Activated CD8-positive, alpha-beta memory T cell treated with anti-CD3 and anti-CD28 coated beads, Interleukin-2, amount 50 U/mL, for 4 hours (primary cell): ENCODE measurements at places on chromosomes 3 and 15.

- no peak for DNase-seq
Observed at GRCh38 chr15:42788725-42789124, 51.8 kb upstream of the CDAN1 start.

GRCh38 chr3:59605318-59605717 is 555.5 kb upstream of the CFAP20DC start:
- no peak for DNase-seq

- no peak for DNase-seq
Observed at GRCh38 chr3:119829420-119829819, 47.5 kb downstream of the NR1I2 start.

DNA sequence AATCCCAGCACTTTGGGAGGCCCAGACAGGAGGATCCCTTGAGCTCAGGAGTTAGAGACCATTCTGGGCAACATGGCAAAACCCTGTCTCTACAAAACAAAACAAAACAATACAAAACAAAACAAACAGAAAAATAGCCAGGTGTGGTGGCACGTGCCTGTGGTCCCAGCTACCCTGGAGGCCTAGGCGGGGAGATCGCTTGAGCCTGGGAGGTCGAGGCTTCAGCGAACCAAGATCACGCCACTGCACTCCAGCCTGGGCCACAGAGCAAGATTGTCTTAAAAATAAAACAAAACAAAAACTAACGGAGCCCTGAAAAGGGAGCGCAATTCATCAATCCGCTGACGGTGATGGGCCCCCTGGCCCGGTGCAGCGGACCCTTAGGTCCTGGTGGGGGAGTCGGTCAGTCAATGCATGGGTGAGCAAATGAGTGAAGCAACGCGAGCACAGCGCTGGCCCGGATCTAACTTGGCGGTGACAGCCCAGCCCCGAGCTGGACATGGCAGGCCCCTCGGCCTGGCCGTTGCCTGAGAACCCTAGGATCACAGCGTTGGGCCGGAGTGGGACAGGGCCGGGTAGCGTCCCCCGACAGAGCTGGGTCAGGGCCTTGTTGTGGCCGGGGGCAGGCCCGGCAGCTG is 52.4 kb upstream of the BLM start:
- DNase-seq: no peak

- DNase-seq: no peak
Observed at GRCh38 chr3:51698209-51698608, 8.7 kb upstream of the GRM2 start.

DNA sequence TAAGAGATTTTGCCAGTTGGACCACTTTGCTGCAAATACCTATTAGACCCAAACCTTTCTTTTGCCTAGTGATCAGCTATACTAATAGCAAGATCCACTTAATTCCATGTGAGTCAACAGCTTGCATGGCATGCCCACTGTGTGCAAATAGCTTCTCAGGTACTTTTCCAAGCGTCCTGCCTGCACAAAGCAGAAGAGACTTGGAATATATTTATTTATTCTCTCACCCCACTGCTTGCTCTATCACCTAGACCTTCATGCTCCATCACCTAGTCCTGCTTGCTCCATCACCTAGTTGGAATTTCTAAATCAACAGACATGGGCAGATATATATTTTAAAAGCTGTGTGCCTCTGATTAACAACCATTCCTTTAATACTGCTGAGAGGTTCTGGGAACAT is 47.6 kb downstream of the MBNL1 start:
- no peak for DNase-seq

- DNase-seq: no peak
Observed at GRCh38 chr15:79903144-79903543, 6.3 kb upstream of the MTHFS start.

- no peak for DNase-seq
Observed at GRCh38 chr3:127819086-127819485, 3.2 kb downstream of the MGLL start.

GRCh38 chr3:364287-364686 is 167.7 kb downstream of the CHL1 start:
- DNase-seq: no peak

- no peak for DNase-seq
Observed at GRCh38 chr3:37139567-37140052, 34.8 kb downstream of the LRRFIP2 start.

DNA sequence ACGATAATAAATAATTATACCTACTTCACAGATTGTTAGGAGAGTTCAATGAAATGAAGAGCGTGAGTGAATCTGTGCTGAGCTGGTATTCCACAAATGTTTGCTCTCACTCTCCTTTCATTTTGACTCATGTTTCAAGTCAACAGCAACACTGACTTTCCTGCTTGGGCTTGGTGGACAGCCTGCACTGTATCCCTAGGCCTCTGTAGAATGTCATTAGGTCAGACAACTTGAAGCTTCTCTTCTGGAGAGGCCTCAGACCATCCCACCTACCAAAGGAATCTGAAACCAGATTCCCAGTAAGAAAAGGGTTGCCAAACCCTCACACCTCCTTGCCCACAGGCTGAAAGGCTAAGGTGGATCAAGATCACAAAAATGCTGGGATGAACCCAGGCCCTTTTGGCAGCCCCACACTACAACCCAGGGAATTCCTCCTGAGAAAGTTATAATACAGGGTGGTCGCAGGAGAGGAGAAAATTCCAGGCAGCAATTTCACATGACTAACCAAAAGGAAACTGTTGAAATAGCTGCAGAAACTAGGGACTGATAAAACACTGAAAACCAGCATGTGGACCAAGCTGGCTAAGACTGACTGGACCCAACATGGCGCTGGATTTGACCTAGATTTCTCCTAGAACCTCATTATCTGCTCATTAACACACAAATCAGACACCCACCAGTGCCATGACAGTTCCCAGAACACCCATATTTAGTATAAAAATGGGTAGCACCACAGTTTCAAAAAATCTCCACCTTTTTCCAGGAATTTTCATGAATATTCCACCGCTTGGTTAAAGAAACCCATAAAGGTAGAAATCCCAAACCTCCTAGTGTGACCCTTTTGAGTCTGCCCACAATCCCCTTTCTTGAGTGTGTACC is 57.0 kb upstream of the ZNF148 start:
- no peak for DNase-seq

GRCh38 chr15:101000271-101000681 is 81.1 kb downstream of the LRRK1 start:
- no peak for DNase-seq

GRCh38 chr3:83738202-83738601 is 1220.6 kb upstream of the CADM2 start:
- DNase-seq: no peak

- DNase-seq: no peak
Observed at GRCh38 chr3:175839366-175840005, 980.4 kb downstream of the NAALADL2 start.

GRCh38 chr3:154161806-154162205 is 40.6 kb downstream of the ARHGEF26 start:
- no peak for DNase-seq

- DNase-seq: no peak
Observed at GRCh38 chr15:82944056-82944455, 8.5 kb downstream of the HOMER2 start.

- no peak for DNase-seq
Observed at GRCh38 chr15:66152650-66153049, 100.9 kb downstream of the MEGF11 start.

DNA sequence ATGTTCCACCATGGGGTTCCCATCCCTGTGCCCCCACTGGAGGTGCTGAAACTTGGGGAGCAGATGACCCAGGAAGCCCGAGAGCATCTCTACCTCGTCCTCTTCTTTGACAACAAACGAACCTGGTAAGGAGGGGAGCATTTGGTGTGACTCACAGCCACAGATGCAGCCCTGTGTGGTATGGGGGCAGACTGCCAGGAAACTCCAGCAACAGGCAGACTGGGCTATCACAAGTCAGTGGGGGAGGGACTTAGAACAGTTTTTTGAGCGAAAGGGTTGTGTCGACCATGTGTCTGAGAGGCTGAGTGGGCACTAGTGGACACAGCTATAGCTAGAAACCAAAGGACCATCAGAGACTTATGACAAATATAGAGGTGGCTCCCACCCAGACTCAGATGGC is 3.4 kb upstream of the OGG1 start:
- no peak for DNase-seq

- DNase-seq: no peak
Observed at GRCh38 chr15:68617001-68617400, 38.2 kb downstream of the CORO2B start.

GRCh38 chr3:39473452-39474125 is 6.1 kb downstream of the MOBP start:
- DNase-seq: no peak

DNA sequence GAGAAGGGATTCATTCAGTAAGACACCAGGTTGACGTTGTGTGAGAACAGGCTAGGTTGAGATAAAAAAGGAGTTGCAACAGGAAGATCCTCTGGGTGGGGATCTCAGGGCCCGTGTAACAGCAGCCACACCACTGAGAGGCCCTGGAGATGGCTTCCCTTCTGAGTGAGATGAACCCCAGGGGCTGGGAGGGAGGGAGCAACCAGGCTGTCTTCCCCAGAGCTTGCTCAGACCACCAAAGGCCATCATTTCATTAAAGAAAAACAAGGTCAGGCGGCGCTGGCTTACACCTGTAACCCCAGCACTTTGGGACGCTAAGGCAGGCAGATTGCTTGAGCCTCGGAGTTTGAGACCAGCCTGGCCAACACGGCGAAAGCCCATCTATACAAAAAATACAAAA is 187.7 kb downstream of the ATP10A start:
- DNase-seq: no peak

DNA sequence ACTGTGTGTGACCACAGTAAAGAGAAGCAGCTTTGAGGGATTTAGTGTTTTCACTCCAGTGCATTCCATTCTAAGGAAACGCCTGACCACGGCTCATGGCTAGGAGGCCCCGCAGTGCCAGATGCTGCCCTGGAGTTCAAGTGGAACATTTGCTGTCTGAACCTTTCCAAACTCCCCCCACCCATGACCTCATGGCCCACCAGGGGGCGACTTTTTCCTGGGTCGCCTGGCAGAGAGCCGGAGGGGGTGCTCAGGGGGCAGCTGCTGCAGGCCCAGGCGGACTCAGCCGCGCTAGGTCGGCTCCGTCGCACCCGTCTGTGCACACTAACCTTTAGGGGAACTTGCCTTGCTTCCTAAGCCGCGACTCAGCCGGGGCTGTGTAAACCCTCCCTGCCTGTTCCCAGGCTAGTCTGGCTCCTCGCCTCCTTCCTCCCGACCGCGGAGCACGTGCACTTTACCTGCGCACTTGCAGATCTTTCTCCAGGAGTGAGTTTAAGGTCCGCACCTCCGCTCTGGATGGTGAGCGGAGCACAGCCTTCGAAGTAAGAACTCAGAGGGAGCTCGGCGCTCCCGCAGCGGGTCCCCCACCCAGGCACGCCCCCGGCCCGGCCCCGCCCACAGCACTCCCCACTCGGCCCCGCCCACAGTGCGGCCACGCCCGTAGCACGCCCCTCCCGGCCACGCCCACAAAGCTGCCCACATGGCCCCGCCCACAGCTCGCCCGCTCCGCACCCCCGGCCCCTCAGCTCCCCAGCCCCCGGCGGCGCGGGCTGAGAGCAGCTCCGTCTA is at the start of gene OCA2:
TSS of gene OCA2 (minus strand) at position 550 of the 789 bp plus-strand sequence. CDS start 17,441 bp downstream, outside the sequence.
- DNase-seq: peak; percentile 62

DNA sequence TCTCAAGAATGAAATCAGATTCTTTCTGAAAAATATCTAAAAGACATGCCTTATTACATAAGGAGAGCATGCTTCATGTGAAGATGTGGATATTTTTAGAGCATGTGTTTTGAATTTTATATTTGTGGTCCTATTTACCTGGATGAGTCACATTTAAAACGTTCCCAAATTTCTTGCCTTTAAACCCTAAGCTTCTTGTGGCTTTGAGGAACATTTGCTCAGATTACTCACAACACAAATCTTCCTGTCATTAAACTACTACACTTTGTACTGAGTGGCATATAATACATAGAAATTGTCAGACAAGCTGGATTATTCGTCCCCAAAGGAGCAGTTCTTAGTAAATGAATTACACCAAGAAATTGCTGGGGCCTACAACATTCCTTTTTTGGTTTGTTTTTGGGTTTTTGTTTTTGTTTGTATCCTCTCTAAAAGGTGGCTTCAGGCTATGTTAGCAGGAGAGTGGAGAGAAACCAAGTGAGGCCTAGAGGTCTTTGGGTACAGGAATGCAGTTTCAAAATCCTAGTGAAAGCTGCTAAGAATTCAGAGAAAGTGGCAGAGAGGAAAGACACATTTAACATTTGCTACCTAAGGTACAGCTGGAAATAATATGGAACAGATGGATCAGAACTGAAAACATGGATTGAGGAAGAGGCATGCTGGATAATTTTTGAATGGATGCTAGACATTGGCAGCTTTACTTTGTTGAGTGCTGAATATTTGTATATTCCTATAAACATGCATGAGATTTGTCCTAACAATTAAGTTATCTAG is 128.1 kb downstream of the RPL22L1 start:
- no peak for DNase-seq

DNA sequence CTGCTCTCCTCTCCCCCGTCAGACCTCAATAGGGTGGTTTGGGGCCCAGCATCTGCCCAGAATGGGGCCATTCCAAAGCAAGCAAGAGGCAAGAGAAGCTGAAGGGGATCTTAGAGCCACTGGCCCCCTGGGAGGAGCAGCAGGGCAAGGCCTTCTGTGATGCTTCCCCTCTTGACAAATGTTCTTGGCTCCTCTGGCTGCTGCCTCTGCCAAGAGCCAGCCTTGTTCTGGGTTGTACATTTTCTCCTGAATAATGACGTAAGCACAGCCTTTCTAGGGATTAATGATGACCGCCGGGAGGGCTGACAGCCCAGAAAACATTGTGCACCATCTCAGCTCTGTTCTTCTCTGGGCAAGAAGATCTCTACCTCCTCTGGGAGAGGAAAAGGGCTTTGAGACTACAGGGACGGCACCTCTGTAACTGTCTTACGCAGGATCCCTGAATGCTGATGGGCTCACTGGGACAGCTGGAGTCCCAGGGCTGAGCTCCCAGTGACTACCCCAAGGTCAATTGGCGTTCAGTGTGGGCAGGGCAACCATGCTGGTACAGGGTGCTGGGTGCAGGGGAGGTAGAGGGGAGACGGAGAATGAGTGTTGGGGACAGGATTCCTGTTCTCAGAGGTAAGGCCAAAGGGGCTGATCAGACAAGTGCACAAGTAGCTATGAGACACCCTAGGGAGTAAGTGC is 253.3 kb downstream of the FAM43A start:
- no peak for DNase-seq

DNA sequence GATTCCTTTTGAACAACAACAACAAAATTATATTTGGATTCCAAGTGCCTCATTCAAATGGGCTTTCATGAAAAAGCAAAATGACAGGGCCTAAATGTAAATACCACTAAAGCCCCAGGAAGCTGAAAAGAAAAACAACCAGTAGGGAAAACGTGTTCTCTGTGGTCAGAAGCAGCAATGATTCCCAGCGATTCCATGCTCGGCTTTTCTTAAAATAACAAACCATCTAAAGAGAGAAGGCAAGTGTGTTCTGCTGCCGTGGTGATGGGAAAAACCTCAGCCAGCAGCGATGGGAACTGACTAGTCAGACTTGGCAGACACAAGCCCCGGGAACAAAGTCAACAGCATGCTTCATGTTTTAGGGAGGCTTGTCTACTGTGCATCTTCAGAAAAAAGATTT is 153.6 kb downstream of the TNIK start:
- DNase-seq: no peak

- no peak for DNase-seq
Observed at GRCh38 chr3:108590460-108590859, 938 bp downstream of the DZIP3 start.
